ENCODE measurements at places on chromosomes 4 and X.

- DNase-seq: no peak
Measured at GRCh38 chr4:154044742-154045485, 256.0 kb upstream of the SFRP2 start.

DNA sequence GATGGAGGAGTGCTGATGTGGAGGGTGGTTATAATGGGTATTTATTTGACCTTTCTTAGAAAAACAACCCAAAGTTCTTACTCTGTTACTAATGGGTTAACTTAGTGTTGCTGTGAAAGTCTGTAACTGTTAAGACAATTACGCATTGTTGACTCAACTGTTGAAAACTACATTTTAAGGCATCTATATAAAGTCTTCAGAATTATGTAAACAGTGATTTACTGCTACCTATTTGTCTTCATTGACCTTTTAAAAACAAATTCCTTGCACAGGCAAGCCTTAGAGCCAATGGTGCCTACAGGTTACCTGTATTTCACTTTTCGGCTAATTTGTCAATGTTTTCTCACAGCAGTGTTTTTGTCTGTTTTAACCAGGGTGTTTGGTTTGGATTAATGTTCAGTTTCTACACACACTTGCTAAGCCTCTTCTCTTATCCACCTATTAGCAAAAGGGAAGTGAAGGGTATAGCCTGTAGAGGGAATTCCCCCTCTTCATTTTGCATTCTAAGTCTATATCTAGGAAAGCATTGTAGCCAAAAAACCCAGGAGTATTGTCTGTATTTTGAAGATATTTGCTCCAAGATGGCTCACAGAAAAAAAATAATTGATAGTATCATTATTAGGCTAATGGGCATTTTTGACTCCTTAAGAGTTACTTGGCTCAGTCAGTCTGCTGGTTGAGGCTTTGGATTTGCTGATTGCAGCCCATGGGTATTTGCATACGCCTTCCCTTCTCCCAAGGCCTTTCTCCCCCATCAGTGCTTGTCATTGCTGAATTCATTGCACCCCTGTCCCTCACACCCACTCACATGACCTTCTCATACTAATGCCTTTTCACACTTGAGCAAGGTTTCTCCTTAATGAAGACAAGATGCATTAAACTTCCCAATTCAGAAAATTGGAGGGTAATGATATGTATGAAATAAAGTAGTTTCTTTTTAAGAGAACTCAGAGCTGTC, 30.5 kb downstream of the AFF1 start:
- no peak for DNase-seq

- no peak for DNase-seq
Measured at GRCh38 chr4:147586032-147586431, 31.2 kb upstream of the TMEM184C start.

GRCh38 chr4:10879411-10880110, 195.0 kb upstream of the CLNK start:
- no peak for DNase-seq

- DNase-seq: no peak
Measured at GRCh38 chrX:18468599-18468998, 43.2 kb downstream of the CDKL5 start.

- no peak for DNase-seq
Measured at GRCh38 chrX:150298841-150299551, 64.1 kb upstream of the MAMLD1 start.
